Activated CD4-positive, alpha-beta memory T cell treated with anti-CD3 and anti-CD28 coated beads for 36 hours (primary cell): ENCODE measurements at places on chromosomes 3 and 15.

DNA sequence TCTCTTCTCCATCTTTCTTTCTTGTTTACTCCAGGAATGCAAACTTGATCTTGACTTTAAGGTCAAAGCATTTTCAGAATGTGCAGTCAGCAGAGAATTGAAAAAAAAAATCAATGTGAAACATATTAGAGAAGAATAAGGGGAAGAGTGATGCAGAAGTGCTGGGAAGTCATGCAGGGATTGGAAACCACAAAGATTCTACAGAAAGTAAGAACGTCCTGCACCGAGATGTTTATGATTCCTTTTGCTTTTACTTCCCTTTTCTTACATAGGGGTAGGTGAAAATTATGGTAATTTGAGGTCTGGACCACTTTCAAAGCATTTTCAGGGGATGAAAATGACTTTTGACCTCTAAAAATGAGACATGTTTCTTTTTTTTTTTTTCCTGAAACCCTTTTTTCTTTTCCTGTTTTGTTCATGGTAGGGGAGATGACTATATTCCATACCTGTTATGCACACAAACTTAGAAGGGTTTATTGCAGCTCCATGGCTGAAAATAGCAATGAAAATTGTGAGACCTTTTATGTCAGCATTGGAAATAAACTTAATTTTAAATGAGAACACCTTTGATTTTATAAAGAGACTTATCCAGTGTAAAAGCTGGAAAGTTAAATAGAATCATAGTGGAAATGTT, 623.5 kb upstream of the TBL1XR1 start:
- no peak for DNase-seq

GRCh38 chr15:78567531-78567930, 2.2 kb downstream of the CHRNA5 start:
- no peak for DNase-seq

- DNase-seq = no peak
Observed at GRCh38 chr3:115784739-115785536, 161.6 kb downstream of the GAP43 start.

GRCh38 chr15:98815207-98815606, 166.9 kb downstream of the IGF1R start:
- DNase-seq = no peak

DNA sequence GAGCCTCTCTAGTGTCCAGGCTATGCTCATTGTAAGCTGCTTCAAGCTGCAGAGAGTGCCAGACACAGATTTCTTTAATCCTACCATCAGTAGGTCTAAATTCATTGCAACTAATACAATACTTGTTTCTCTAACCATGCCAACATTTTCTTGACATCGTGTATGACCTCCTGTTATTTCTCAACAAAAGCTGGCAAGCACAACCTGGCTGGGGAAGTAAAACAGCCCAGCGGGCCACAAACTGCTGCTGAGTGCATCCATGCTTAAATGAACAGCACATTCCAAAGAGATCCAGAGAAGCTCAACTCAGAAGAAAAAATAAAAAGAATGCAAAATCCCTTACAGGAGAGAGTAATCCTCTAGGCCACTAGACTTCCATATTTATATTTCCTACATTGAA, 36.5 kb downstream of the GMNC start:
- no peak for DNase-seq

DNA sequence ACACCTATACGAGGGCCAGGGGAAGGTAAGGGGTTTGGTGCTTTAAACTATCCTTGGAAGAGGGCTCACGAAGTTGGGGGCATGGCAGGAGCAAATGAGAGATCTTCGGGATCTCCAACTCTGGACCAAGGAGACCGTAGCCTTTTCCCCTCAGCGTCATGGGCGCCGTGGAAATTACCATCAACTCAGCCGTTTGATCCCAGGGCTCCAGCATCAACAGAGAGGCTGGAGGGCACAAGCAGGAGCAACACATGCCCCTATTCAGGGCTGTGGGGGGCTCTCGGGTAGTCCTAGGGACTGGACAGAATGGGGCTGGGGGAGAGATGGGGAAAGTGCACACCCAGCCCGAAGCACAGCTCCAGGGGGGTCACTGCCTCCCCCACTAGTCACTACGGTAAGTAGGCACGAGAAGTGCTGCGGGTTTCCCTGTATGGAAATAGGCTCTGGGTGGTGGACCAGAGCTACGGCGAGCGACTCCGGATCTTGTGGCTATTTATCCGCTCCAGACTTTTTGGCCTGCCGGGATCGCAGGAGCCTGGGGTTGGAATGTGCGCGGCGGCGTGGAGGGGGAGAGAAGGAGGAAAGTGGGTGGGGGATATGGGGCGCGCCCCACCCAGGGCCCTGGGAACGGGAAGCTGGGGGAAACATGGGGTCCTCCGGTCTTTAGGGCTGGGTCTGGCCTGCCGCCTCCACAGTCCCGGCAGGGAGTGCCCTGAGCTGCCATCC, 539 bp upstream of the LAMB2 start:
- no peak for DNase-seq

GRCh38 chr3:127749787-127750225, 72.5 kb downstream of the MGLL start:
- no peak for DNase-seq

DNA sequence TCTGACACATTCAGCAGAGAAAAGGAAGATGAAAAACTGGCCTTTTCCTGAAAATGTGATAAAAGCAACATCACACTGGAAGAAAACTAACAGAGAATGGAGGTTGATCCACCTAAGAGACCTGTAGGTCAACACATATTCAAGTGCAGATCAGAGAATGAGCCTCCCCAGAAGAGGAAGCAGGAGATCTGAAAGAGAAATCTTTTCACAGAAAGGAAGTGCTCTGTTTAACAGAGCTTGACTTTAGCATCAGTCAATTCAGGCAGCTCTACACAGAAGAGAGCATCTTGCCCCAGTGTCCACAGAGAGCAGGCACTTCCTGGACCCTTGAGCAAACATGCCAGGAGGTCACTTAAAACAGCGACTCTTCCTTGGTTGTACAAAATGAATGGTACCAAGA, 655.4 kb upstream of the GBE1 start:
- no peak for DNase-seq
